ENCODE measurements at places on chromosomes 4 and X.

GRCh38 chr4:123495530-123495929, 98.9 kb downstream of the SPRY1 start:
- no peak for DNase-seq
- no peaks in the 10 kb centered on the region for H3K27me3 ChIP-seq
- no peak overlapping the region for H3K27ac ChIP-seq
- H3K4me1 ChIP-seq: no peaks in the 10 kb centered on the region
- no peak overlapping the region for H3K4me3 ChIP-seq

DNA sequence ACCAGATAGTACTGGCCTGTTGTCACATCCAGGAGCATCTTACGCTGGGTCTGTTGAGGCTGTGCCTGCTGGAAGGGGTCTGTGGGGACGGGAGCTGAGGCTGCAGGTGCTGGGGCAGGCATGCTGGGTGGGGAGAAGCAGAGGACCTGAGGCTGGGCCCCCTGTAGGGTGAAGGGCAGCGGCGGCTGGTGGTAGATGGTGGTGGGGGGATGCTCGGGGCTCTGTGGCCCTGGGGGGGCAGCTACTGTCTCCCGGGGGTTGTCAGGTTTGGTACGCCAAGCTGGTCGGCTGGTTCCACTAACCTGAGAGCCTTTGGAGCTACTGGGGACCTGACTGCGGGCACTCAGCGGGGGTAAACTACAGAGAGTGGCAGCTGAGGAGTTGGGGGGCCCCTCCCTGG, 7.8 kb downstream of the C4orf54 start:
- no peak for DNase-seq
- no peaks in the 10 kb centered on the region for H3K27me3 ChIP-seq
- no peaks in the 10 kb centered on the region for H3K4me1 ChIP-seq
- H3K4me3 ChIP-seq: no peak overlapping the region
- no peaks in the 10 kb centered on the region for H3K36me3 ChIP-seq

DNA sequence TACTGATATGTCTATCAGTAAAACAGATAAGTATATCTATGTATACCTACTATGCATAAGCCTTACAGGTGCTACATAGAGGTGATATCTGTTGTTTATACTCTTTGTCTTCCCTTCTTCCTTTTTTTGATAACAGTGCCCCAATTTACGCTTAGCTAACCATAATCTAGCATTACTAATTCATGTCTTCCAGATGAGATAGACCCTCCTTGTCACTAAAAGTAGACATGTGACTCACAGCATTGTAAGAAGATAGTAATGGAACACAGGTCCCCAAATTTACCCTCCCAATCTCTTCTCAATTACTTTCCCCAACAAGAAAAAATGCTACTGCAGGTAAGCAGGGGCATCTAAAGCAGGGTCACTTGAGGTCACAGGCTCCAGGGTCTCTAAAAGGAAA, 7.9 kb upstream of the NFKB1 start:
- no peak for DNase-seq
- no peaks in the 10 kb centered on the region for H3K27me3 ChIP-seq
- no peak overlapping the region for H3K27ac ChIP-seq
- no peak overlapping the region for H3K4me3 ChIP-seq

- H3K4me1 ChIP-seq: no peaks in the 10 kb centered on the region
- DNase-seq: no peak
- H3K4me3 ChIP-seq: no peak overlapping the region
- H3K27ac ChIP-seq: no peak overlapping the region
Measured at GRCh38 chr4:76962406-76963130, 13.0 kb downstream of the SEPTIN11 start.

DNA sequence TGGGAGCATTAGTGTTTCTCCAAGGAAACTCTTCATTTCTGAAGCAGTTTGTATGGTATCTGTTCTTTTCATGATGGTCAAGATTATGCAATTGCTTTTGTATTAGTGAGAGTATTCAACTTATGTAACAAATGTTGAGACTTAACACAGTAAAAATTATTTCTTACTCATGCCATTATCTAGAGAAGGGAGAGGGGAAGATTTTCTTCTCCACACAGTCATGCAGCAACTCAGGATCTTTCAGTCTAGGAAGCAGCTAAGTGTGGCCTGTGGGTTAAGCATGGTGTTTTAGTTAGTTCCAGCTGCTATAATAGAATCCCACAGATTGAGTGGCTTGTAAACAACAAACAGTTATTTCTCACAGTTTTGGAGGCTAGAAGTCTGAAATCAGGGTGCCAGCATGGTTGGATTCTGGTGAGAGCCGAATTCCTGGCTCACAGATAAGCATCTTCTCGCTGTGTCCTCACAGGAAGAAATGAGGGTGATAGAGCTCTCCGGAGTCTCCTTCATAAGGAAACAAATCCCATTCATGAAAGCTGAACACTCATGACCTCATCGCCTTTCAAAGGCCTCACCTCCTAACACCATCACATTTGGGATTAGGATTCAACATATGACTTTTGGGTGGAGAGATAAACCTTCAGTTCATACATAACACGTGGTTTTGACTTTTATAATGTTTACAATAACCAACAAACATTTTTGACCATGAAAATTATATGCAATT, 101.2 kb downstream of the FRMPD4 start:
- DNase-seq: no peak
- H3K27me3 ChIP-seq: no peaks in the 10 kb centered on the region
- H3K27ac ChIP-seq: no peak overlapping the region
- H3K36me3 ChIP-seq: no peaks in the 10 kb centered on the region
- no peaks in the 10 kb centered on the region for H3K4me1 ChIP-seq

All from tibial nerve (tissue), 4 donors.